ENCODE measurements at places on chromosomes 3 and 15.

GRCh38 chr15:78049691-78050440 lies 27.6 kb downstream of the TBC1D2B start:
- DNase-seq = peak; percentile 52

DNA sequence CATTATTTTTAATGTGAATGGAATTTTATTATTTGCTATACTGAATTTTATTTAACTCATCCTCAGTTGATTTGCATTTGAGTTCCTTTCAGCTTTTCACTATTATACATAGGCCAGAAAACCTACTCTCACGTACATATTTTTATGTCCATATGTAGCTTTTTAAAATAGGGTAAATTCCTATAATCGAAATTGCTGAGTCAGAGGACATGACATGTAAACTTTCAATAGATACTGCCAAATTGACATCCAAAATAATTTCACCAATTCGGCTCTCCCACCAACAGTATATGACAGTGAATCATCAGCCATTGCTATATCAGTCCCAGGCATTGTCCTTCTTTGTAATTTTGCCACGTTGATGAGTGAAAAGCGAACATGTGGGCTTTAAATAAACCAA lies 222.5 kb downstream of the SQOR start:
- no peak for DNase-seq

- DNase-seq = no peak
Measured at GRCh38 chr15:41424809-41425208, 7.9 kb downstream of the RTF1 start.

- peak; percentile 76 for DNase-seq
Measured at GRCh38 chr3:194141415-194142155, 5.6 kb downstream of the HES1 start.

DNA sequence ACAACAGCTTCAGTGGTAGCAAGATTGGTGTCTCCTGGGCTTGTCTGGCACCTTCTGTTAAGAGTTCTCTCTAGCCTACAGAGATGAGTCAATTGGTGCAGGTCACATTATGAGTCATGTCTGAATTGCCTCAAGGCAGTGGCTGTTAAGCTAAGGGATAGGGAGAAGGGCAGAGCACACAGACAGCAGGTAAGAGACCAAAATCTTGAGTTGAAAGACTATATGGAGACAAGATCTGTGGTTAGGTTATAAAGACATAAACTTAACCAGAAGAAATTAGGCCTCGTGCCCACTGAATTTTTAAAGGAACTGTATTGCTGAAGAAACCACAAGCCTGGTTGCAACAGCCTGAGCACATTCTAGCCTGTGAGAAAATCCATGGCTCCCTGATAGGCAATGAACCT lies 19.2 kb upstream of the KPNA1 start:
- DNase-seq = peak; percentile 7

DNA sequence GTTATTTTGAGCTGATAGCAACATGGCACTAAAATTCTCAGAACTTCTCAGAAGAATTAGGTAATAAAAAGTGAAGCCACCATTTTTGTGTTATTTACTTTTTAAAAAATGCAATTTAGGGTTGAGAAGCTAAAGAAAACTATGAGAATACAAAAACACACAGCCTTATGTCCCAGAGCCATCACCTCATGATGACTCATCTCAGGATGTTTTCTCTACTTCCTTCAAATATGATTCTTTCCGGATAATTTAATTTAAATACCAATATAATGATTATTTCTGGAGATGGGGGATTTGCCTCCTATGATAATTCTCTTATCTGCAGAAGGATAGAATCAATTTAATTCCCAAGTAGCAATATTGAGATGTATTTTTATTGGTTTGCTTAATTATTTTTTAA lies 105.6 kb upstream of the BFSP2 start:
- no peak for DNase-seq

GRCh38 chr15:39442898-39443297 lies 138.0 kb upstream of the THBS1 start:
- DNase-seq = no peak

GRCh38 chr15:66773129-66773873 lies 71.3 kb downstream of the SMAD6 start:
- DNase-seq = no peak

- no peak for DNase-seq
Measured at GRCh38 chr3:138254216-138254615, 67.1 kb downstream of the ARMC8 start.

GRCh38 chr15:66399276-66399675 lies 12.6 kb downstream of the MAP2K1 start:
- DNase-seq = no peak

DNA sequence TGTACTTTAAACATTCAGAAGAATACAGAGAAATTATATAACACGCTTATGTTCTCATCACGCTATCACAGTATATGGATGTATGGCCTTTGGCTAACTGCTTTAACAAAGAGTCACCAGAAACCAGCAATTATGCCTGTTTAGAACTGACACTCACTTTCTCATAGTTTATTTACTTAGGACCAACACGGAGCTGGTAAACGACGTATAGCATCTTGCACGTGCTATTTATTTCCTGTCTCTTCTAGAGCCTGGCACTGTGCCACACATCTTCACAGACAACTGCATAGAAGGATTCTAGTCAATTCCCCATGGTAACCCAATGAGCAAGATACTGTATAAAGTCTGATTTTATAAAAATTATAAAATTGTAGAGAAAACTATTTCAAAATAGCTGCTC lies 43.6 kb downstream of the TBC1D2B start:
- DNase-seq = no peak

DNA sequence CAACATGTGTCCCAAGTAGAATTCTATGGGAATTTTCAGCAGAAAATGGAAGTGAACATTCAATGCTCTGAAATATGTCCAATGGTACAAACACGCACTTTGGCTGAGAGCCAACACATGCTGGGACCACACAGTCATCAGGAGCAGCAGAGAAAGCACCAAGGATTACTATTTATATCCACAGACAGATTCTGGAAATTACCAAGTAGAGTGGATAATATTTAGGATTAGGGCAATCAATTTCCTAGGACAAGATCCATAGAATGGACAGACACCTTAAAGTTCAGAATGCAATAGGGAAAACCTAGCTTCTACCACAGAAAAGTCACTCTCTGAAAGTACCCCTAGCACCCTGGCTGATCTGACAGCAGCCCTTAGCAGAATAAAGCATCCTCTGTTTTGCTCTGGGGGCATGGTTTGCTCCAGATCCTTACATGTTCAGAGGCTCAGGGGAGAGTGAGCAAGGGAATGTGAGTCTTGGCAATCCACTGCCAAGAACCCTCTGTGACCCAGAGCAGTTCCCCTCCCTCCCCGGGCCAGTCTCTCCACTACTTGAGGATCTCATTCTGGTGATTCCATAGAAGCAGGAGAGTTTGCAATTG lies 206.0 kb upstream of the WNT5A start:
- no peak for DNase-seq

DNA sequence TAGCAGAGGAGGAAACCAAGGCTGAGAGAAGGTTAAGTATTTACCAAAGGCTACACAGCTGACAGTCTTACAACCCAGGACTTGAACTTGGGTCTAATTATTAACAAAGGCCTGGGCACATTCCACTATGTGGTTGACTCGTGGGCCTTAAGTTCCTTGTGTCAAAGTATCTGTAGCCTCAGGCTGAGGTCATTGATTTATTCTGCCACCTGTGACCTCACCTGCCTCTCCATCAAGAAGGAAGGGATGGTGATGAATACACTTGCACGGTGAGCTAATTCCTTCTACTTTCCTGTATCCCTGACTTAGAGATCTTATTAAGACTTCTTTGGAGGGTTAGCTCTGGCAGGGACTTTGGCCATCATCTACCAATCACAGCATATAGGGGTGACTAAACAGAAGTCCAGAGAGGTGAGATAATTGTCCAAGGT lies 19.9 kb upstream of the LRRC58 start:
- DNase-seq = no peak

GRCh38 chr15:98070137-98070536 lies 109.6 kb downstream of the ARRDC4 start:
- DNase-seq = no peak

GRCh38 chr3:181844211-181844610 lies 132.5 kb downstream of the SOX2 start:
- no peak for DNase-seq

DNA sequence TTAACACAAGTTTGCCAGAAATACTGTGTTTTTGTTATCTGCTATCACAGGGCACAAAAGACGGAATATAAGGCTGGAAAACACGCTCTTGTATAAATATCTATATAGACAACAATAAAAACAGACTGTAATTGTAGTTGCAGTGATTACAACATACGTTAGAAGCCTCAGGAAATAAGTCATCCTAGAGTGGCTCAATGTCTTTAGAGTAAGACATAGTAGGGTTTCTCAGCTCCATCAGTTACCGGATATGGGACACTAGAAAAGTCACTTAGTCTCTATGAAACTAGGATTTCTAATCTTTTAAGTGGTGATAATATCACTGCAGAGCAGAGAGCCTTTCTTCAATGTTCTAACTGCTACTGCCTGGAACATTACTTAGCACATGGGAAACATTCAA lies 208.8 kb downstream of the STAG1 start:
- DNase-seq = no peak

GRCh38 chr3:170566413-170566812 lies 19.5 kb downstream of the SLC7A14 start:
- DNase-seq = no peak

- DNase-seq = no peak
Measured at GRCh38 chr3:165233501-165234195, 37.5 kb upstream of the SLITRK3 start.

DNA sequence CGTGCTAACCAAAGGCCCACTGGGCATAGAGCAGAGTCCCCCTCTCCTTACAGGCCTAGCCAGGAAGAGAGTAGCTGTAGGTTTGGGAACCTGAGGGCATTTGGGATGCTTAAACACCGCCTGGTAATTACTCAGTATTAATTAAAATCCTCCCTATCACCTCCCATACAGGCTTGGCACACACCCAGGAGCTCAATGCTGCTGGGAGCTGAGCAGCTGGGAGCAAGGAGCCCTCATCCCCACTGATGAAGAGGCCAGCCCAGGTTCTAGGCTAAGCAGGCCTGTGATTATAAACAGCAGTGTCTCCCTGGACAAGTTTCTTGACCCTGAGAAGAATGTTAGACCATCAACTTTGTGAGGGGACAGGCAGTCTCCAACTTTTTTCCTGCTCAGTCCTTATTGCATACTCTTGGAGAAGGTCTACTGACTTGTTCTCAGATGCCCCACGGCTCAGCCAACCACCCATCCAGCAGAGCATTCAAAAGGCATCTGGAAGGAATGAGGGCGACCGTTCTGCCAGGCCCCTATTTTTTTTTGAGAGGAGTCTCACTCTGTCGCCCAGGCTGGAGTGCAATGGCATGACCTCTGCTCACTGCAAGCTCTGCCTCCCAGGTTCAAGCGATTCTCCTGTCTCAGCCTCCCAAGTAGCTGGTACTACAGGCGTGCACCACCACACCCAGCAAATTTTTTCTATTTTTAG lies 1.3 kb upstream of the PRKAR2A start:
- DNase-seq = no peak

DNA sequence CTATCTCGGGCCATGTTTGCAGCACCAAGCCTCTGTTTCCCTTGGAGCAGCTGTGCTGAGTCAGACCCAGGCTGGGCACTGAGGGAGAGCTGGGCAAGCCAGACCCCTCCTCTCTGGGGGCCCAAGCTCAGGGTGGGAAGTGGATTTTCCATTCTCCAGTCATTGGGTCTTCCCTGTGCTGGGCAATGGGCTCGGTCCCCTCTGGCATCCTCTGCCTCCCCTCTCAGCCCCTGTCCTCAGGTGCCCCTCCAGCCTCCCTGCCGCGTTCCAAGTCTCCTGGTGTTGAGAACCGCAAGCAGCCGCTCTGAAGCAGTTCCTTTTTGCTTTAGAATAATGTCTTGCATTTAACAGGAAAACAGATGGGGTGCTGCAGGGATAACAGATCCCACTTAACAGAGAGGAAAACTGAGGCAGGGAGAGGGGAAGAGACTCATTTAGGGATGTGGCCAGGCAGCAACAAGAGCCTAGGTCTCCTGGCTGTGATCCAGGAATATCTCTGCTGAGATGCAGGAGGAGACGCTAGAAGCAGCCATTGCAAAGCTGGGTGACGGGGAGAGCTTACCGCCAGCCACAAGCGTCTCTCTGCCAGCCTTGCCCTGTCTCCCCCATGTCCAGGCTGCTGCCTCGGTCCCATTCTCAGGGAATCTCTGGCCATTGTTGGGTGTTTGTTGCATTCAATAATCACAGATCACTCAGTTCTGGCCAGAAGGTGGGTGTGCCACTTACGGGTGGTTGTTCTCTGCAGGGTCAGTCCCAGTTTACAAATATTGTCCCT lies 1.2 kb downstream of the RHO start:
- DNase-seq = no peak

GRCh38 chr15:63006032-63006878 lies 36.3 kb upstream of the TPM1 start:
- DNase-seq = no peak

- no peak for DNase-seq
Measured at GRCh38 chr15:90063770-90064247, 38.5 kb downstream of the IDH2 start.

GRCh38 chr3:189298469-189299375 lies 127.0 kb downstream of the TPRG1 start:
- no peak for DNase-seq

DNA sequence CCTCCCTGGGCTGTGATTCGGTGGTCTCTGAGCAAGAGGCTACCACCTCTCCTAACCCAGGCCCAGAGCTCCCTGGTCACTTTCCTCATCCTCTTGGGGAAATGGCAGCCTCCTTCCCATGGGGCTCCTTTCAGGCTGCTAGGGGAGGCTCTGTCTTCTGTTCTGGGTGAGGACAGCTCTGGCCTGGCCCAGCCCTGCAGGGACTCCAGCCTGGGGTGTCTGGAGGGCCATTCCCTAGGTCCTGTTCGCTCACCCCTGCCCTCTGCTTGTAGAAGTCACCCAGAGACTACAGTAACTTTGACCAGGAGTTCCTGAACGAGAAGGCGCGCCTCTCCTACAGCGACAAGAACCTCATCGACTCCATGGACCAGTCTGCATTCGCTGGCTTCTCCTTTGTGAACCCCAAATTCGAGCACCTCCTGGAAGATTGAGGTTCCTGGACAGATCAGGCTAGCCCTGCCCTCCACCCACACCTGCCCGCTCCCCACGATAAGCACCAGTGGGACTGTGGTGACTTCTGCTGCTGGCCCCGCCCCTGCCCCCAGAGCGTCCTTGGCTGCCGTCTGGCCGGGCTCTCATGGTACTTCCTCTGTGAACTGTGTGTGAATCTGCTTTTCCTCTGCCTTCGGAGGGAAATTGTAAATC lies 30.9 kb downstream of the PRKCD start:
- DNase-seq = no peak

DNA sequence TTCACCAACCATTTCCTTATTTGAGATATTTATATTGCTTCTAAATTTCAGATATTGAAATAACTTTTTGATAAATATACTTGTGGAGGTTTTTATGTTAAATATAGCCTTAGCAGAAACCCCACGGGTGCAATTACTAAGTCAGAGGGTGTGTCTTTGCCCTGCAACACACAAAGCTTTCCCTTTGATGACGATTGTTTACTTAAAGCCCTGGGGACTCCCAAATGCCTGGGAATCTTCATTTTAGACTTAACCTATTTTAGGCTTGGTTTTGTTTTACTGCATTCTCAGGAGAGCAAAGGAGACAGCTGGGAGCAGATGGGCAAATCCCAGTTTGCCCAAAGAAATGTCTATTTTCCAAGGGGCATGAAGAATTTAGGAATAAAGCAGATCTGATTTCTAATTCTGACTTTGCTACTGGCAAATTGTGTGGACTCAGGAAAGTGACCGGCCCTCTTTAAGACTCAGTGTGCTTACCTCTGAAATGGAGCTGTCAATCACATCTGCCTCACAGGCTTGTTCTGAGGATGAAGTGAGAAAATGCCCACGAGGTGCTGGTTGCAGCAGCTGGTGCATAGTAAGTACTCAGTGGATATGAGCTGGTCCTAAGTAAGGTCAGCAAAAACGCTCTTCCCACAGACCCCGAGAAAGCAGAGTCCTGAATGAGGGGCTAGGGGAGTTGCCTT lies 49.3 kb upstream of the CA12 start:
- DNase-seq = no peak

All from stimulated activated CD4-positive, alpha-beta T cell treated with anti-CD3 and anti-CD28 coated beads, Interleukin-4, amount 100 ng/mL, for 4 hours (primary cell).